Adrenal gland (tissue), 19 donors: ENCODE measurements at places on chromosomes 5 and 9. TPM values are rescaled to one million over a fixed set of nuclear protein-coding genes. Genes with fewer than 3 reads are reported as not detected.

ADGRD2 gene
- polyA plus RNA-seq = 0.16 TPM

EIF4EBP3 gene
- 7.9 TPM for polyA plus RNA-seq

ZCCHC7 gene
- 21.3 TPM for polyA plus RNA-seq

FCHSD1 gene
- polyA plus RNA-seq = 53.9 TPM

TMC1 gene
- not detected for polyA plus RNA-seq

SLC45A2 gene
- not detected for polyA plus RNA-seq

IFNK gene
- not detected for polyA plus RNA-seq

NCS1 gene
- 21.8 TPM for polyA plus RNA-seq

AQP3 gene
- 2.5 TPM for polyA plus RNA-seq

NUTM2G gene
- not detected for polyA plus RNA-seq

PPP3R2 gene
- not detected for polyA plus RNA-seq

PDZD2 gene
- 4.3 TPM for polyA plus RNA-seq

SOX30 gene
- 0.03 TPM for polyA plus RNA-seq

BSPRY gene
- polyA plus RNA-seq = 3.2 TPM

CCDC187 gene
- polyA plus RNA-seq = under 0.01 TPM

PDE6A gene
- 0.97 TPM for polyA plus RNA-seq

RFX3 gene
- 1.9 TPM for polyA plus RNA-seq

ZBTB26 gene
- polyA plus RNA-seq = 1.7 TPM

SPATA9 gene
- polyA plus RNA-seq = 0.26 TPM

CRHBP gene
- 20.2 TPM for polyA plus RNA-seq

RGP1 gene
- 24.7 TPM for polyA plus RNA-seq

ZNF454 gene
- 0.90 TPM for polyA plus RNA-seq

PLAC8L1 gene
- 0.37 TPM for polyA plus RNA-seq

KIF24 gene
- polyA plus RNA-seq = 0.57 TPM

PCDHGB1 gene
- polyA plus RNA-seq = 0.88 TPM

PCSK5 gene
- 4.3 TPM for polyA plus RNA-seq
